ENCODE measurements at places on chromosomes 12 and 14.

- DNase-seq: no peak
Measured at GRCh38 chr12:25130741-25131188, 64.2 kb downstream of the DNAI7 start.

DNA sequence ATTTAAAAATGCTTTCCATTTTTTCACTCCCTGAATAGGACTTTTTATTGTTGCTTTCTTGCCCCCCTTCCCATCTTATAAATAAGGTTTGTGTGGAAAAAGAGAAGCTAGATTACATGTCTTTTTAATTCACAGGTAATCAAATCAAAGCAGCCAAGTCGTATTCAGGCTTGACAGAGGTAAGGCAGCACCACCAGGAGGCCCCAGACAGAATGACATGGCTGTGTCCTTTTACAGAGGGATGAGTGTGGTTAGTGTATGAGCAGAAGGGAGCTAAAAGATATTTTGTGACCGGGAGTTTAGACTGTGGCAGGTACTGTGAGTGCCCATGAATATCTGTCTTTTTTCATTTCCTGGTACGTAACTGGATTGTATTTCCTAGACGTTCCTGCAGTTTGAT lies 596.1 kb downstream of the ETNK1 start:
- no peak for DNase-seq

DNA sequence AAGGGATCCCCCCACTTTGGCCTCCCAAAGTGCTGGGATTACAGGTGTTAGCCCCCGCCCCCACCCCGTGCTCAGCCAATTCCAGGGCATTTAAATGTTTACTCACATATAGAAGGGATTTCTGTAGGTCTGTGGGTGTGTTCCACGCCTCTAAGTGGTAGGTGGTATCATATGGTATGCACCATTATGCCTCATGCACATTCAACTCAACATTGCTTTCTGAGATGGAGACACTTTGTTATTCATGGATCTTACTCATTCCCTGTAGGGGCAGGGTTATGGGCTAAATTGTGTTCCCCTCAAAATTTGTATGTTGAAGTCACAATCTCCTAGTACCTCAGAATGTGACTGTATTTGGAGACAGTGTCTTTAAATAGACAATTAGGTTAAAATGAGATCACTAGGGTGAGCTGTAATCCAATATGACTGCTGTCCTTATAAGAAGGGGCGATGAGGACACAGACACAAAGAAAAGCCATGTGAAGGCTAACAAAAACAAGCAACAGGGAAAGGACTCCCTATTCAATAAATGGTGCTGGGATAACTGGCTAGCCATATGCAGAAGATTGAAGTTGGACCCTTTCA lies 200.6 kb downstream of the EFCAB11 start:
- no peak for DNase-seq

DNA sequence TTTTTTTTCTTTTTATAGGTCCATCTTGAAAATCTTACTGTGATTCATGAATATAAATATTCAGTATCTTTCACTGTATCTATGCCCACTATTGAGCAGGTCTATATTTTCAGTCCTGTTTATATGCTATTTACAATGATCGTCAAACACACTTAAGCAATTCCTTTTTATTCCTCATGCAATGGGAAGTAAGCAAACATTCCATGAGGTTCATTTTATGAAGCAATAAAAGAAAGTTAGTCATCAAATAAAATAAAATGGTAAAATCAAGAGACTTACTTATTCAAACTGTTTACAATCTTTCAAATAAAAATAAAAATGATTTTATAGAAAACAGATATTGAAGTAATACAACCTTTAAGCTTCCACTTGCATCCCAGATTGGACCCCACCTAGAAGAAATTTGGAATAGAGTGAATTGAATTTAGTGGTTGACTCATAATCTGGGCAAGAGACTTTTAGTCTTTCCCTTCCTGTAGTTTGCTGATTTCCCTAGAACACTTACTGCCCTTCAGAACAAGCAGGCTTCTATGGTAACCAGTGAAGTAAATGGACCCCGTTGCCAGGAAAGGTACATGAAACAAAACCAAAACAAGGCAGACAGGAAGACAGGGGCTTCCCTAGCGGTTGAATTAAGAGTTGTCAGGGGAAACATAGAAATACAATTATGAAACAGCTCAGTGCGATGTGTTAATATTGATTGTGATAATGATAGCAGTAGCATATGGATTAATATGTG lies 241.0 kb upstream of the ATP2B1 start:
- DNase-seq: peak; percentile 19

DNA sequence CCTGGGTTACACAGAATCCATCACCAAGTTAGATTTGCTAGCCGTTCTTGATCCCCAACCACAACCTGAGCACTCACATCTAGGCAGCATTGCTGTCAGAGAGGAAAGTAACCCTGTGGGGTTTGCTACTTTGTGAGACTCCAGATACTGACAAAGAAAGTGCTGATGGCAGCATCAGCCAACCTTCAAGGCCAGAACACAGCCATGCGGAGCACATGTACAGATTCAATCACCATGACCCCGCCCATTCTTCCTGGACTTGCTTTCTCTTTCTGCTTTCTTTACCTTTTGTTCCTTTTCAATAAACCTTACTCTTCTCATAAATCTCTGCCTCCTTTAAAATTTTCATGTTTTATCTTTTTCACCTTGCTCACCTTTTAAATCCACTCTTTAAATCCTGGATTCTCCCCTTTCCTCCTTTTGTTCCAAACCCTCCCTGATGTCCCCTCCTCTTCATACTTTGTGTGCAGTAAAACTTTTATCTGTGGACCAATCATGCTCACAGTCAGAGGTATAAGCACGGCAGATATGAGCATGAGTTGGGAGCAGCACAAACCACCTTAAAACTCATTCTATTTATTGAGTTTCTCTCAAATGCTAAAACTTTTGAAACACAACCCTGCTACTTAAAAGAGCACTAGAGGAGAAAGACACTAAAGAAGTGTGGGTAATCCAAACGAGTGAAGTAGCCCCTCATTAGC lies 21.9 kb upstream of the CERS5 start:
- no peak for DNase-seq

- no peak for DNase-seq
Measured at GRCh38 chr14:91778217-91778616, 46.3 kb upstream of the CATSPERB start.

- no peak for DNase-seq
Measured at GRCh38 chr12:118727979-118728366, 253.4 kb upstream of the SRRM4 start.

DNA sequence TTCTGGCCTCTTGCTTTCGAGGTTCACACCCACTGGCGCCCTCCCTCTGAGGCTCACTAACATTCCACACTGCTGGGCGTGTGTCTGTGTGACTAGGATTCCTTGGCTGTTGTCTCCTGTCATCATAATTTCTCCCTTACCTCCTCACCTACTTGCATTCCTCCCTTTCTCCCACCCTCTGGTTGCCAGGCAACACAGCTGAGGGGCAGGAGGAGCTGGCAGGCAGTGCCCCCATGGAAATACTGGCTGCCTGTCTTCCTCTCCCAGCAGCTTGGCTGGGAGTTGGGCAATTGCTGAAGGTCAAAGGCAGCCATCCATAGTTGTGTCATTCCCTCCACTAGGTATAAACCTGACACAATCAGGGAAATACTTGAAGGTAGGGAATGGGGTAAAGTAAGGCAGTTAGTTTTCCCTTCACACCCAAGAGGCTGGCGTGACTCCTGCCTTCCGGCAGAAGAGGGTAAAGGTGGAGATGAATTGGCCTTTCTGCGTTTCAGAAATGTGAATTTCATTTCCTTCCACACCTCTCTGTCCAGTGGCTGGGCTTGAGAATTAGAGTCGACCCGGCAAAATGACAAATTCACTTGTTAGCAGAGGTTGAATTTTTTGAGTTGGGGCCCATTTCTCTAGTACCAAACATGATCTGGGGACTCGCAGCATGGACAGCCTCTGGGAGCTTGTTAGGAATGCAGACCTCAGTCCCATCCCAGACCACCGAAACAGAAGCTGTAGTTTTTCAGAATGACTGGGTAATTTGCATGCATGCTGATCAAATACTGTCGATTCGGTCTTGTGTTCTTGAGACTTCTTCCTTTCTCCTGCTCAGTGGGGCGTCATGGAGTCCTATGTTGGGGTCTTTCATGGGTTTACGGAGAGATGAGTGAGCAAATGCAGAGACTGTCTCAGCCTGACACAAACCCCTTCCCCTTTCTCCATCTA lies 24.3 kb upstream of the EMP1 start:
- DNase-seq: no peak

DNA sequence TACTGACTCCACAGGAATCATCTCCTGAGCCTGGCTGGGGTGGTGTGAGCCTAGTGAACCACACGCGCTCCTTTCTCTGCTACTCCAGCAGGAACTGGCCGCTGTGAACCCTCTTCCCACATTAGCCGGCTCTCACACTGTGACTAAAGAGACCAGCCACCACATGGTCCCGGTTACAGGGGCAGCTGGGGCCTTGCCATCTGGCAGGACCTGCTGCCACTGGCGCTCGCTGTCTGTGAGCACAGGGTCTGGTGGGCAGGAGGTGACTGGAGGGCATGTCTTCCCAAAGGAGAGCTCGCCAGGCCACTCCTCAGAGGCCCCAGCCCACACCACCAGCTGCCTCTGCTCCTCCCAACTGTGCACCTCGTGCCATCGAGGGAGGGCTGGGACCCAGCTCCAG lies 99.3 kb downstream of the SINHCAF start:
- DNase-seq: no peak

DNA sequence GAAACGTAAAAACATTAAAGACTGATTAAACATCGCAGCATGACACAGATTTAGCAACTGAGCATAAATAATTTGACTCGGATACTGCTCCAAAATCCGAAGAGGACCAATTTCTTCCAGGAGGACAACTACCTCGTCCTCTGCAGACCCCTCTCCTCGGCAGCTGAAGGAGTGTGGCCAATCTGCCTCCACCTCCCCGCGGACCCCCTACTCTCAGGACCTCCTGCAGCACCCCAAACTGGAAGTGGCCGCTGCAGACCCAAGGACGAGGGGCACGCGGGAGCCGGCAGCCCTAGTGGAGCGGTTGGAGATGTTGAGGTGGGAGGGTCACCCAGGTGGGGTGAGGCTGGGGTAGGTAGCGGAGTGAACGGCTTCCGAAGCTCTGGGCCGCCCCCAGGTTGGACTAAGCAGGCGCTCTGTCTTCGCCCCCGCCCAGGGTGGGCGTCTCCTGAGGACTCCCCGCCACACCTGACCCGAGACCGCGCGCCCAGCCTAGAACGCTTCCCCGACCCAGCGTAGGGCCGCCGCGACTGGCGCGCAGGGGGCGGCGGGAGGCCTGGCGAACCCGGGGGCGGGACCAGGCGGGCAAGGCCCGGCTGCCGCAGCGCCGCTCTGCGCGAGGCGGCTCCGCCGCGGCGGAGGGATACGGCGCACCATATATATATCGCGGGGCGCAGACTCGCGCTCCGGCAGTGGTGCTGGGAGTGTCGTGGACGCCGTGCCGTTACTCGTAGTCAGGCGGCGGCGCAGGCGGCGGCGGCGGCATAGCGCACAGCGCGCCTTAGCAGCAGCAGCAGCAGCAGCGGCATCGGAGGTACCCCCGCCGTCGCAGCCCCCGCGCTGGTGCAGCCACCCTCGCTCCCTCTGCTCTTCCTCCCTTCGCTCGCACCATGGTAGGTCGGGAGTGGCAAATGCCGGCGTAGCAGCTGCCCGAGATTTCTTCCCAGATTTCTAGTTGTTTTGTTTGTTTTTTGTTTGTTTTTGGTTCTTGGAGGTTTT lies at the start of gene CALM1:
CALM1 (plus strand) TSS at position 689 of the 999 bp plus-strand sequence; CDS start at position 891, 202 bp downstream.
- peak; percentile 95 for DNase-seq
